SJCRH30 (cell line): ENCODE measurements at places on chromosomes 16 and 17.
A peak's percentile ranks its signal among the peaks of the same experiment; 100 is the strongest.

GRCh38 chr16:81454044-81454443 is 9.4 kb downstream of the CMIP start:
- DNase-seq: no peak

GRCh38 chr16:30009990-30010843 is 610 bp downstream of the DOC2A start:
- DNase-seq: no peak

GRCh38 chr17:76538281-76538931 is 897 bp upstream of the CYGB start:
- DNase-seq: no peak

DNA sequence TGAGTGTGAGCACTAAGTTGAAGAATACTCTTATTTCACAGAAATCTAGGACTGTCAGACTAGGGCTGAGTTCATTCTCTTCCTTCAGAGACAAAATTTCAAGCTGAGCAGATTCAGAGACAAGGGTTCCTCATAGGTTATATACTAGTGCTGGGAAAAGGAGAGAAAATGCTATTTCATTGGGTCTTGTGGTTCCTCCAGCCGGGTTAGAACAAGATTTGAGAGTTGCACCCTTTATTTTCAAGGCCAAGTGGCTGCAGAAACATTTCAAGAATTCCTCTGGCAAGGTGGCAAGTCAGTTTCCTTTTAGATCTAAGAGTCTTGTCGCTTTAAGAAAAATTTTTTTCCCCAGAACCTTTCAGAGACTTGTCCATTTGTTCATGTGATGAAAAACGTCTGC is 6.8 kb downstream of the THUMPD1 start:
- DNase-seq: no peak

- DNase-seq: no peak
Observed at GRCh38 chr16:57253466-57253865, 8.4 kb downstream of the ARL2BP start.

DNA sequence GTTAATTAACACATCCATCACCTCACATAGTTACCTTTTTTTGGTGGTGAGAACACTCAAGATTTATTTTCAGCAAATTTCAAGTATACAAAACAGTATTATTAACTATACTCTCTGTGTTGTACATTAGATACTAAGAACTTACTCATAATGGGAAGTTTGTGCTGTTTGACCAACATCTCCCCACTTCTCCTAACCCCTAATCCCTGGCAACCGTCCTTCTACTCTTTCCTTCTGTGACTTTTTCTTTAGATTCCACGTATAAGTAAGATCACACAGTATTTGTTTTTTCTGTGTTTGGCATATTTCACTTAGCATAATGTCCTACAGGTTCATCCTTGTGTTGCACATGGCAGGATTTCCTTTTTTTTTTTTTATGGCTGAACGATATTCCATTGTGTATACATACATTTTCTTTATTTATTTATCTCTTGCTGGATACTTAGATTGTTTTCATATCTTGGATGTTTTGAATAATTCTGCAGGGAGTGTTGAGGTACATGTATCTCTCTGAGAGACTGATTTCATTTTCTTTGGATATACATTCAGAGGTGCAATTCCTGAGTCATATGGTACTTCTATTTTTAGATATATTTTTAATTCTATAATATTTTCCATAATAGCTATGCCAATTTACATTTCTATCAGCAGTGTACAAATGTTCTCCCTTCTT is 19.0 kb downstream of the PPM1D start:
- no peak for DNase-seq

- no peak for DNase-seq
Observed at GRCh38 chr16:15873737-15874136, 14.7 kb downstream of the CEP20 start.

DNA sequence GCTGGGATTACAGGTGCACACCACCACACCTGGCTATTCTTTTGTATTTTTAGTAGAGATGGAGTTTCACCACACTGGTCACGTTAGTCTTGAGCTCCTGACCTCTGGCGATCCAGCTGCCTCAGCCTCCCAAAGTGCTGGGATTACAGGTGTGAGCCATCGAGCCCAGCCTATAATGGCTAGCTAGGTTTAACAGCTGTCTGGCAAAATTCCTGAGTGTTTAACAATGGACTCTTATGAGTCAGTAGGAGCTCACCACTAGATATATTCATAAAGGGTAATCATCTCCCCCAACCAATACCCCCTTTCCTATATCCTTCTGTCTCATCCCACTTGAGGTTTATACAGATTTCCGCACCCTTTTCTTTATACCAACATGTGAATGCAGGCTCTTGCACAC is 91.5 kb upstream of the CDH13 start:
- DNase-seq: no peak

DNA sequence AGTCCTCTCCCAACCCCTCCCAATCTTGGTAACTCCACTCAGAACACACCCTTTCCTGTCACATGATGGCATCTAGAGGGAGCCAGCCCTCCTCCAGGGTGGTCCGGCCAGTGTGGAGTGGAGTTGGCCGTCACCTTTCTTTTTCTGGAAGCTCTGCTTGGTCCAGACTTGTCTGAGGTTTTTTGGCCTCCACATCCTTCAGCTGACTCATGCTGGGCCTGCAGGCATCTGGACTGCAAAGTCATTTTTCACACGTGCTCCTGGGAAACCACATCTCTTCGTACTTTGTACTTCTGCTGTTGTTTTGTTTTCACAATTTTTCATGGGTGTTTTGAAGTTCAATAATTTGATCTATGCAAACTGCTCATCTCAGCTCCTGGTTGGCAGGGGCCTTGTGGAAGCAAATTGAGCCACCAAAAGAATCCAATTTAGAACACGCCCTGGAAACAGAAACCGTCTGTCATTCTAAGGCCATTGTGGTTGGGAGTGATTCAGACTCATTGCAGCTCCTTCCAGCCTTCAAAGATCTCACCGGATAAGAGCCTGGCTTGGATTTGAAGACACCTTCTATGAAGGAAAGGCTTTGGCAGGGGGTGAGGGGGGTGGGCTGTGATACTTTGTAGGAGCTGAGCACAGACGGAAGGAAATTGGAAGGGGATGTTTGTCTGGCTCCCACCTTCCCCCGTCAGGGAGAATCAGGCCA is 42.4 kb upstream of the NF1 start:
- peak; percentile 91 for DNase-seq

GRCh38 chr16:88634141-88634993 is 4.0 kb upstream of the IL17C start:
- no peak for DNase-seq

GRCh38 chr17:54153423-54153822 is 330.7 kb downstream of the KIF2B start:
- no peak for DNase-seq

- no peak for DNase-seq
Observed at GRCh38 chr16:64346080-64346479, 775.8 kb downstream of the CDH11 start.

- DNase-seq: no peak
Observed at GRCh38 chr17:2453866-2454265, 53.0 kb upstream of the MNT start.

GRCh38 chr17:64443086-64443760 is 5.7 kb upstream of the MILR1 start:
- no peak for DNase-seq

DNA sequence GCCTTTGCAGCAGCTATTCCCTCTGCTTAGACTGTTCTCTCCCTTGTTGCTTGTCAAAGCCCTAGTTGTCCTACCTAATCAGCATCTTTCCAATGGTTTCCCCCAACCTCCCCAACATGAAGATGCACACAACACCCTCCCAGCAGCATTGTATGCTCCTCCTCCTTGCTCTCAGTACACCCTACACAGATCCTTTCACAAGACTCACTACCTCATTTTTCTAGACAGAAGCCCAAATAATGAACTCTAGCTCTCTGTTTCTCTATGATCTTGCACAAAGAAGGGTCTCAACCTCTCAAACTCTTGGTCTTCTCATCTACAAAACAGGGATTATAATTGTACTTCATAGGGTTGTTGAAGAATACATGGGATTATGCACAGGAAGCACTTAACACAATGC is 19.4 kb downstream of the PSME3IP1 start:
- DNase-seq: no peak

GRCh38 chr17:9893411-9894012 is 11.6 kb downstream of the RCVRN start:
- no peak for DNase-seq

GRCh38 chr17:54608634-54609155 is 292.0 kb upstream of the TOM1L1 start:
- DNase-seq: no peak

DNA sequence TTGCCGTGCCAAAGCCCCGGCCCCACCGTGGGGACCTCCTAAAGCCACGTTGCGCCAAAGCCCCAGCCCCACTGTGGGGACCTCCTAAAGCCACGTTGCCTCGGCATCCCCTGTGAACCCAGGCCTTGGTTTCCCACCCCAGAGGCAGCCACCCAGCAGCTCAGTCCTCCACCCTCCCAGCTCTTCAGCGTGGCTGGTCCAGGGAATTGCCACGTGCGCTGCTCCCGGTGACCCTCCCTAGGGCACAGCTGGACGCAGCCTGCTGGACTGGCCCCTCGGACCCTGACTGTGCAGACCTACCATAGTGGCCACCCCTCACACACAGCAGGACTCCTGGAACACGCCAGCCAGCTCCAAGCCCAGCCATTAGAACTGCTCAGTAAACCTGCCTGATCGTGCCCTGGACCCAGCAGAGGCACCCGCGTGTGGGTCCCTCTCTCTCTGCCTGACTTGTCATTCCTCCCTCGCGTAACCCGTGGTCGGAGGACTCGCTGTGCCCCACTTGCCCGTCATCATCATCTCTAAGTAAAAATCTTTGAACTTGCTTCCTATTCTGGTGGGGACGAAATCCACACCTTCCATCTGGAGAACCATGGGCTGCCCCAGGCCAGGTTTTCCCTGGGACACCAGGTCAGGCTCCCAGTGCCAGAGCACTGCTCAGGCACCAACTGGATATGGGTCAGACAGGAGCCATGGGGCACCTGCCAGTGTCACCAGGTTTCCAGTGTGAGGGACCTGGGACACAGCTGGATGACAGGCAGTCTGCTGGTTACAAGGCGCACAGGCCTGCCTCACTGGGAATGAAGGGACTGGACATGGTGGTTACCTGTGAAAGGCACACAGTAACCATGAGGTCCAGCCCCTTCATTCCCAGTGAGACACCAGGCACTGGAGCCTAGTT is 5.6 kb downstream of the CIAO3 start:
- no peak for DNase-seq

- DNase-seq: no peak
Observed at GRCh38 chr17:15918661-15919259, 26.2 kb upstream of the ADORA2B start.

GRCh38 chr17:28918295-28918694 is 15.4 kb upstream of the DHRS13 start:
- no peak for DNase-seq

DNA sequence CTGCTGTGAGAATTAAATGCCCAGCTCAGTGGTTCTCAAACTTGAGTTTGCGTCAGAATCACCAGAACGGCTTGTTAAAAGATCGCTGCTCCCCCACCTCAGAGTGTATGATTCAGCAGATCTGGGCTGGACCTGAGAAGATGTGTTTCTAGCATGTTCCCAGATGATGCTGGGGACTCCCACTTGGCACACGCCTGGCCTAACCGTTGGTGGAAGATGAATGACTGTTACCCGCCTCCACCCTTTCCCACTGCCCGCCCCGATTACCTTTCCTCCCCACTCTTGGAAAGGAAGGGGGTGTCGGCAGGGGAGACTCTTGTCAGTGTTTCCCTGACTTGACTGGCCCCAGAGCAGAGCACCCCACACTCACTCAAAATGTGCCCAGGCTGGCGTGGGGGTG is 29.3 kb upstream of the ABCC3 start:
- no peak for DNase-seq

- no peak for DNase-seq
Observed at GRCh38 chr16:84765616-84766580, 53.9 kb upstream of the CRISPLD2 start.

DNA sequence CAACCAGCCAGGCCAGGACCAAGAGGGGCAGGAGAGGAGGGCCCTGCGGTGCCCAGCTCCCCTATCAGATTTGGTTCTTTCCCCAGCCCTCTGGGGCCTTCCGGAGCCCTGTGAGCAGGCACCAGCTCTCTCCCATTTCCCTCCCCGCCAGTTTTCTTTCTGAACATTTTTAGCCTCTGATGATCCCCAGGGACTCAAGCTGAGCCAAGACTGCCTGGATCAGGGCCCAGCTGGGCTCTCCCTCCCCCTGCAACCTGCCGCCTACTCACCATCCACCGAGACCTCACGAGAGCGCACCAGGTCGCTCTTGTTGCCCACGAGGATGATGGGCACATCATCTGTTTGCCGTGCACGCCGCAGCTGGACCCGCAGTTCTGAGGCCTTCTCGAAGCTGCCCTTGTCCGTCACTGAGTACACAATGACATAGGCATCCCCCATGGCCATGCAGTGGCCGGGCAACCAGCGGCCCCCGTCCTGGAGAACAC is 2.0 kb downstream of the RRAD start:
- DNase-seq: peak; percentile 55

DNA sequence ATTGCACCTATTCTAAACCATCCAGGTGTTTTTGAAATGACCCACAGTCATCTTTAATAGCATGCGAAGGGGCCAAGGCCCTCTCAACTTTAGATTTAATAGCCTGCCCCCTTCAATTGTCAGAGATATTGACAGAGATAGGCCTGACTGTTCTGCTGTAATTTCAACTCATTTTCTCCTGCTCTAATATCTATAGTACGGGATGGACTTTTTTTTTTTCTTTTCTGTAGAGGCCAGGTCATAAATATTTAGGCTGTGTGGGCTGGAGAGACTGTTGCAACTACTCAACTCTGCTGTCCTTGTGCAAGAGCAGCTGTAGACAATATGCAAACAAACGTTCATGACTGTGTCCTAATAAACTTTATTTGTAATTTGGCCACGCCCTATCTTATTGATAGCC is 24.7 kb upstream of the KRT20 start:
- no peak for DNase-seq

DNA sequence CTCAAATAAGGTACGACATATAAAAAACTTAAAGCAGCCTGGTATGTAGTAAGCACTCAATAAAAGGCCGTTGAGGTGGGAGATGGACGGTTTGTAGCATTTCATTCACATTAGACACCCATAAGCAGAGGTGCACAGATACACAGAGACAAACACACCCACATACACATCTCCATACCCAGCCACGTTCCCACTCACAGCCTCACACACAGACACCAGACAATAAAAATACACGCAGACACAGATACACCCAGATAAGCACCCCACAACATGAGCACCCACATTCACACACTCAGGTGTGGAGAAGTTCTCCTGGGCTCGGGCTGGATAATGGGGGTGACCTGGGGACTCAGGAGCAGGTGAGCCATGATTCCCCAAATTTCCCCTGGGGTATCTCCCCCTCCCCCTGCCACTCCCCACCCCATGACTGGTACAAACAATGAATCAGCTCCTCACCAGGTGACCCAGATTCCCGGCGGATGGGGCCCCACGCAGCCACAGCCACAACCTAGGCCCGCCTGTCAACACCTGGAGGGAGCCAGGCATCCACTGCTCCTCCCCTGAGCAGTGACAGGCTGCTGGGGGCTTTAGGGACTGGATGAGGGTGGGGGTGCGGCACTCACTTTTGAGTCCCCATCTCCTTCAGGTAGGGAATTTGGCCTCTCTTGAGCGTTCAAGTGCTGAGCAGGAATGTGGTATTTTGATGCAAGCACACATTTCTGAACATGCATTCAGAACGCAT is 2.7 kb downstream of the DLX3 start:
- no peak for DNase-seq

GRCh38 chr17:65984299-65984698 is 207.6 kb downstream of the CEP112 start:
- no peak for DNase-seq

GRCh38 chr16:74104022-74104421 is 192.6 kb upstream of the PSMD7 start:
- DNase-seq: no peak
